ENCODE measurements at places on chromosomes 12 and 14.

- DNase-seq, result no peak
These were observed 39.8 kb downstream of the BAZ1A start for GRCh38 chr14:34835312-34835711.

- DNase-seq, result no peak
These were observed 99.9 kb downstream of the ST8SIA1 start for GRCh38 chr12:22234561-22234960.

- DNase-seq, result peak; percentile 26
These were observed 28.3 kb upstream of the PPP2R5C start for GRCh38 chr14:101733211-101733610.

- no peak for DNase-seq
These were observed 94.1 kb downstream of the NINJ2 start for GRCh38 chr12:569091-569676.

GRCh38 chr12:20450591-20451180 is 82.3 kb downstream of the PDE3A start:
- DNase-seq, result no peak

- no peak for DNase-seq
These were observed 194.7 kb upstream of the RTL1 start for GRCh38 chr14:101098177-101098576.

GRCh38 chr12:18882690-18883089 is 144.8 kb downstream of the CAPZA3 start:
- no peak for DNase-seq

DNA sequence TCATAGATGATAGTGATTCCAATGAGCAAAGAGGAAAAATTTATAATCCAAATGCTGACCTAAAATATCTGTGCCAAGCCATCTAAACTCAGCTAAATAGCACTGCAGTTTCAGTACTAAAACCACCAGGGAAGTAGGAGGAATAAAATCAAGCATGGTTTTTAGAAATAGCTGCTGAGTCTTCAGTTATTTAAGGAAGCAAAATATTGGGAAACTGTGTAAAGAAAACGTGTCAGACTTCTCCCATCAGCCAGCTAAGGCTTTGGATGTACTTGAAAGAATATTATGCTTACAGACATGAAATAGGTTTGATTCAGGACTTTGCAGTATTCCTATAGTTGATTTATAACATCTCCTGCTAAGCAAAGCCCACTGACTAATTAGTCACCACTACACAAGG is 24.7 kb downstream of the CLEC2D start:
- DNase-seq, result no peak
